ENCODE measurements at places on chromosomes 5 and 9.

- no peak for DNase-seq
Measured at GRCh38 chr9:78295177-78295575, 1.7 kb upstream of the PSAT1 start.

GRCh38 chr5:175489693-175490443 is 11.5 kb downstream of the SFXN1 start:
- DNase-seq: no peak

DNA sequence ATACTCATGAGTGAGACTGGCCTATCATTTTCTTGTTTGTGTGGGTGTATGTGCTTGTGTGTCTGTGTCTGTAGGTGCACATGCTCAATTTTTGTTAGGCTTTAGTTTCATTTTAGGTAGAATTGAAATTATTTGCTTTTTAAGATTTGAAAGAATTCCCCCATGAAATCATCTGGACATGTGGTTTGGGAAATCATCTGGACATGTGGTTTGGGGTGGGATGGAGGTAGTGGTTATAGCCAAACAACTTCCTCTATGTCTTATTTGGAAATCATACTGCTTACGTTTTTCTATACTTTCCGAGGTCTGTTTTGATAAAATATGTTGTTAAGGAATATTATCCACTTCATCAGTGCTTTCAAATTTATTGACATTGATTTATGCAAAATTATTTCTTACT is 485.4 kb upstream of the CLINT1 start:
- DNase-seq: no peak

DNA sequence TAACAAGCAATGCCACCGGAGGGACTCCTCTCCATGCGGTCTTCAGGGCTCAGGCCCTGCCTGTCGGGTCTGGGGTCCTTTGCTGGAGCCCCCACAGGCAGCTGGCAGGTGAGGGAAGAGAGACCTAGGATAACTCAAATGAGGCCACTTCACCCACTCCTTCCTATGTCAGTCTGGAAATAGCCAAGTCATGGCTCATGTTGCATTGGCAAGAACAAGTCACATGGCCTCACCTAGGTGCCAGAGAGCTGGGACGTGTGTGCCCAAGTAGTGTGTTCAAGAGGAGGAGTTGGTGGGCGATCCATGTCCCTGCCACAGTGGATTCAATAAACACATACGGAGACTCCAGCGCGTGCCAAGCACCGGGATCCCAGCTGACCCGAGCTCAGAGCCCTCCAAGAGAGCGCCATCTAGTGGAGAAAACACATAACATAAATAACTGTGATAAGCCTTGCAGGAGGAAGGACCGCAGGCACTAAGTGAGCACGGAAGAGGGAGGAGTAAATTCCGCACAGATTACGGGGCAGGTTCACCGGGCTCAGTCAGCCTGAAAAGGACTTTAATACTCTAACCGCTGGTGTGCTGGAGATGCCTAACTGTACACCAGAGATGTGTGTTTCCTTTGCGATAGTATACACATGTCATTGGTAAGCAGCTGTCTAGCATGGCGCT is 580.8 kb downstream of the CCDC171 start:
- peak; percentile 21 for DNase-seq

GRCh38 chr5:179805529-179806249 is 977 bp downstream of the MGAT4B start:
- no peak for DNase-seq

DNA sequence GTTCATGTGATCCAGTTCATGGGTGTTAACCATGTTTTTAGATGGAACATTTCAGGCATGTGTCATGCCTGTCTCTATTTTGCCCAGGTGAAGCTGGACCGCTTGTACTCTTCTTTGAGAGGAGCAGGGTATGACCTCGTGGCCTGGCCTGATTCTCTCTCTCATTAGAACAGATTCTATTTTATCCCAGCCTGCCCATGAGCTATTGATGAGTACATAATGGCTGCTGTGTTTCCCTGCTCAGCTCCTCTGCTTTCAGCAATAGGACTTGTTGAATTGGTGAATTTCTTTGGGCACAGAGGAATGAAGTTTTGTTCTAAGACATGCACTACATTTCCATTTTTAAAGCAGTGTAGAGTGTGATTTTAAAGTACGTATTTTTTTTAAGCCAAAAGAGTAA is 86.2 kb downstream of the HACD4 start:
- no peak for DNase-seq

GRCh38 chr9:114718801-114719221 is 36.8 kb upstream of the TEX48 start:
- no peak for DNase-seq

GRCh38 chr9:25678147-25678666 is at the start of gene TUSC1:
TUSC1 (minus strand) TSS chr9:25678444; CDS start chr9:25678312, 132 bp downstream.
- DNase-seq: peak; percentile 47

DNA sequence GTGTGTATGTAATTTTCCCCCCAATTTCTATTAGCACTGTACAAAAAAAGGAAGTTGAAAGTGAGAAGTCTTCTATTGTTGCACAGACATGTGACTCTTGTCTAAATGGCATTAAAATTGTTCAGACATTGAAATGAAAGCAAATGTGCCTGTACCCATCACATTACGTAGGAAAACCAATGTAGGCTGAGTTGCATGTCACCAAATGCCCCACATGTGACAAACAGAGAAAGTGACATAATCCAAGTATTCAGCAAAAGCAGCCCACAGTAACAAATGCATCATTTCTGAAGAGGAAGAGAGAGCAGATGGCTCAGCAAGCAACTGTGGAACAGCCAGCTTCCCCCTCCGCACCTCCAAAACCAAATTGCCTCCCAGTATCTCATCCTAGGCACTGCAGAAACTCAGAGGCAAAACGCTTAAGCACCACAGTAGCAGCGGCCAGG is 161.5 kb upstream of the NR4A3 start:
- DNase-seq: peak; percentile 31

GRCh38 chr9:83155733-83156132 is 92.8 kb upstream of the RASEF start:
- no peak for DNase-seq

DNA sequence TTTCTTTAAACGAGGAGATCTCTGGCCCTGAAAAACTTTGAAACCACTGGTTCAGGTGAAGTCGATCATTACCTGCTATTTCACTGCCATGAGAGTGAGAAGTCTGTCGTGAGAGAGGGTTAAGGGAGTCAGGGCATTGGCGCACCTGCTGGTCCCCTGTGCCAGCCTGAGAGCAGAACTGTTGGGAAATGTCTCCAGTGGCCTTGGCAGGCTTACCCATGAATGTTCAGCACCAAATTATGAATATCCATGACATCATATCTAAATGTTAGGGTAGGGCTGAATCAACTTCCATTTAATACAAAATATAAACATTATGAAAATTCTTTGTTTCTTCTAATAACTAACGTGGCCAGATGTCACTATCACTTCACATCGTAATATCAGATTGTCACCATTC is 379.3 kb downstream of the KDM4C start:
- no peak for DNase-seq

- DNase-seq: no peak
Measured at GRCh38 chr9:108550106-108550505, 305.7 kb downstream of the ACTL7B start.

DNA sequence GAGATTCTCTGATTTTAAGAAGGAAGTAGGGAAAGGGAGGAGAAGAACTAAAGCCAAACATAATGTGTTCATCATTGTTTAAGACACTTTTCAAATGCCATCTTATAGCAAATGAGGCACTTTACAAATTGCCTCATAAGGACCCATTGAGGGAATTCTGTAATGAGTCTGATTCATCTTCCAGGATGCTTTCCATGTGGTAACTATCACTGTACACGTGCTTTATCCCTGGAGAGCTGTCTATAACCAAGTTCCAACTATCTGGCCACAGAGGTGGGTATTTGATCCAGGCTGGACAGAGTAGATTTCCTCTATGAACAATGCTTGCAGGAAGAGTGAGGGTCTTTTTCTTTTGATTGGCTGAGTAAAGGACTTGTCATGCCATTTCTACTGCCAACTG is 183.5 kb upstream of the NFIB start:
- no peak for DNase-seq

GRCh38 chr9:31030741-31031202 is 1353.7 kb upstream of the ACO1 start:
- no peak for DNase-seq

- DNase-seq: no peak
Measured at GRCh38 chr5:30100929-30101328, 1092.6 kb upstream of the CDH6 start.

- no peak for DNase-seq
Measured at GRCh38 chr5:166834246-166834645, 1457.2 kb upstream of the WWC1 start.

GRCh38 chr9:71704796-71705195 is 63.5 kb downstream of the CEMIP2 start:
- no peak for DNase-seq

DNA sequence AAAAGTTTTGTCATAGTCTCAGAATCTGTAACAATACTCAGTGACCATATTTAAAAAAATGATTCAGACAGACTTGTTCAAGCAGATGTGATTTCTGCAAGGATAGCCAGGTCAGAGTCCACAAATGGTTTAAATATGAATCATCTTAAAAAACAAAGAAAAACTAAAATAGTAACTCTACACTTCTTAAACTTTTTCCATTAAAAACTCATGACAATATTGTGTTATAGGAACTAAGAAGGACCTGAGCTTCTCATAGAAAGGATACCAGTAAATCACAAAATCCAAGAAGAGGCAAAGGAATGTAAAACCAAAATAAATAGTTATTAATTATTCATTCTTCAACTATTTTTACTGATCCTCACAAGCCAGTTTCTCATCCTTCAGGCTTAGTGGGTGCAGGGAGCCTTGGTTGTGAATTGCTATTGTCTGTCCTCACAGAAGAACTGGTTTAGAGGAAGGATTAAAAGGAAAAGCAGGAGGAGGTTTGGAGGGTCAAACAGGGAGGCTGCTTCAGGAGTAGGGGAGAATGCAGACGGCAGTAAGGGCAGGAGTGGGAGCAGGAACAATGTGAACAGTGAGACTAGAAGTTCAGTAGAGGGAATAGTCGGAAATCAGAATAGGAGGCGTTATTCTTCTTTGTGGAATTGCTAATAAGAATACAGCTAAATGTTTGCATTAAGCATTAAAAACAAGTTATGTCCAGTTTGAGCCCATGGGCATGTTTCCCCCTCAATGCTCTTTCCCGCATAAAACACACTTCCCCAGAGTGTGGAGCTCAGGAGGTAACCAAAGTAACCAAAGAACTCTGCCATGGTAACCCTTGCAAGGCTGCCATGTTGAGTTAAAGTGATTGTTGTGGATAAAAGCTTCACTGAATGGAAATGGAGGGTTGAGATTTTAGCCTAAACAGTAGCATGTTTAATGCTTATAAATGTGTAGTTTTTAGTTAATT is 110.7 kb downstream of the CCDC192 start:
- no peak for DNase-seq

- no peak for DNase-seq
Measured at GRCh38 chr5:36882250-36882649, 5.7 kb downstream of the NIPBL start.

DNA sequence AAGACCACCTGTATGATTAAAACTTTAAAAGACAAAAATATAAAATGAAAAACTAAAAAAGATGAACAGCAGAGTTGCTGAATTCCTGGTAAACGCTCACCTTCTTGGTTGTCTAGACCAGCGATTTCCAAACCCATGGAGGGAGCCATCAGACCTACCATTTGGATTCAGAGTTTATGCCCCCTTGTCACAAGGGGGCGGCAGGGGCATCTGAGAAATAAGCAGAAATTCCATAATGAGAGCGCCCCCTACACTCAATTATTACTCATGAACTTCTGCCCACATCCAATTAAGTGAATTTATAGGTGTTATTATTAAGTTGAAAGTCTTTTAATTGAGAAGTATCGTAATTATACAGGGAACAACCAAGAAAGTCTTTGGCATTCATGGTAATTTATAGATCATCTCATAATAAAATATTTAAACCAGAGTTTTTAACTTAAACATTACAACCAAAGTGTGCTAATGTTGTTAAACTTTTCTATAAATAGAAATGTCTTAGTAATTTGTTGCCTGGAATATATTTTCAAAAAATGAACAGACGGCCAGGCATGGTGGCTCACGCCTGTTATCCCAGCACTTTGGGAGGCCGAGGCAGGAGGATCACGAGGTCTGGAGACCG is 35.2 kb upstream of the SPATA31C2 start:
- DNase-seq: peak; percentile 21

- no peak for DNase-seq
Measured at GRCh38 chr9:27329291-27329690, 32.3 kb upstream of the EQTN start.

DNA sequence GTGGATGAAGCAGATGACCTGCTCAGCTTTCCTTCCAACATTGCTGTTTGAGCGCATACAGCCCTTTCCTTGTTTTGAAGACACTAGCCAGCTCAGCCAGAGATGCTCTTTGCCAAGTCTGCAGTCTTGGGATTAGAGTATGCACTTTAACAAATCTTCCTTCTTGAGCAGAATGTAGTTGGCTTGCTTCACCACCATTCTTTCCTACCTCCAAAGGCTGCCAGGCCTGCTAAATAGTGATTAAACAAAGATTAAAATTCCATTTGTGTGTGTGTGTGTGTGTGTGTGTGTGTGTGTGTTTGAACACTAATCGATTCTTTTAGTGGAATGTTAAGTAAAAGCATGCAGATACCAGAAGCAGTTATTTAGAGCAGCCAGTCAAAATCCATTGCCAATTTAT is 97.6 kb downstream of the GALNT10 start:
- no peak for DNase-seq

GRCh38 chr5:152331006-152331405 is 74.1 kb downstream of the NMUR2 start:
- DNase-seq: no peak

- DNase-seq: no peak
Measured at GRCh38 chr9:132798817-132799790, 79.0 kb downstream of the AK8 start.

DNA sequence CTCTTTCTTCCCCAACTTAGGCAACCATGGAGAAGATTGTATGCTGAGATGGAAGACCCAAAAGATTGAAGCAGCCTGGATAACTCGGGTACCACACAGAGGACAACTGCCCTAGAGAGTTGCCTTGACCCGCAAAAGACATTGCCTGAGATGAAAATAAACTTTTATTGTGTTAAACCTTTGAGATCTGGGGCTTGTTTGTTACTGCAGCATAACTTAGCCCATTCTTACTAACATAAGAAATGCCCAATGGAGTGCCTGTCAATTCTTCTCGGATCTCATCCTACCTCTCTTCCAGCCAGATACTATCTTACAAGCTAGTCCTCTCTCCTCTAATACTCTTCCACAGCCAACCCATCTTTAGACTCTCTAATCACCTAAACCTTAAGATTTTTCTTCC is 76.8 kb downstream of the GCNT4 start:
- DNase-seq: no peak

Measured in NCI-H1694 treated with DMSO at 0.1 percent for 48 hours (cell line).